Stimulated activated CD4-positive, alpha-beta T cell treated with anti-CD3 and anti-CD28 coated beads, Interleukin-1b, Interleukin-23, amount 100 ng/mL, for 1 hour (primary cell): ENCODE measurements at places on chromosomes 7 and 10.

GRCh38 chr7:91140286-91140685, 123.9 kb upstream of the FZD1 start:
- no peak for DNase-seq

DNA sequence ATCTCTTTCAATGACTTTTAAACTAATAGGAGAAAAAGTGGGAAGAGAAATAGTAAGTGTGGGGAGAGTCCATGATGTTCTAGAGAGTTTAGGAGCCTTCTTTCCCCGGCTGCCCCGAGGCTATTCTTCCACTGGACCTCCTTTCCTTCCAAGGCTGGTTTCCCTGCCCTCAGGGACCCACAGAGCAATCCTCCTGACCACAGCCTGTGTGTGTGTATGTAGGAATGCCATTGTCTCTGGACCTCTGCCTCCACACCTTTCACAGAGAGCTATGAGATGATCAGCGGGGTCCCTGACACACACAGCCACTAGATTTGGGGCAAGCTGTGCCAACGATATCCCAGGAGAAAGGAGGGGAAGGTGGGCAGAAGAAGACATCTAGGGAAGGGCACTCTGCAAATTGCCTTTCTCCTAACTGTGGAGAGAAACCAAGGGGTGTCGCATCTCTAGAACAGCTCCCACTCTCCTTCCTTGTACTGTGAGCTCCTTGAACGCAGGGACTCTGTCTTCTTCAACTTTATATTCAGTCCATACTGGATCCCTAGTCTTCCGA, 13.3 kb upstream of the CHCHD3 start:
- DNase-seq, result no peak

- DNase-seq, result peak; percentile 6
Measured at GRCh38 chr7:7944619-7945282, 23.8 kb upstream of the GLCCI1 start.

DNA sequence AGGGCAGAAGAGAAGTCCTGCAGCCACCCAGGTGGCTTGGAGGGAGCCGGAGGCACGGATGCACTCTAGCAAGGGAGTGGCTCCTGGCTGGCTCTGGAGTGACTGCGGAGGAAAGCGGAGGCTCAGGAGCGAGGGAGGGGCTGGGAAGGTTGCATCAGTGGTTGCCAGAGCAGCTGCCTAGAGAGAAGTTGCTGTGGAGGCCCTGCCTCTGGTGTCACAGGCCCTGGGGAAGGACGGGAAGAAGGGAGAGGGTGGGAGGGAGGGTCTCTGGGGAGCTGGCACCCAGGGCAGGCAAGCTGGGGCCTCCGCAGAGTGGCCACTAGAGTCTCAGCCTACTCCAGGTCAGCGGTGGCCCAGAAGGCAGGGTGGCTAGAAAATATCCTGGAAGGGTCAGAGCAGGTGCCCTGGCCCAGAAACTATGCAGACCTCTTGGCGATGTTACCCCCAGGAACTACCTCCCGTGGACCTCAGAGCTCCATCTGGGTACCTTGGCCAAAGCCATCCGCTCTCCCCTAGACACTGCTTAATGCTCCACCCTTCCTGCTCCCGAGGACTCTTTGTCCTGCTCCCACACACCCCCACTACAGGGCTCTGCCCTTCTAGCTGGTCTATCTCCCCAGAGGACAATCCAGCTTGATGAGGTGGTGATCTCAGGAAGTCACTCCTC, 164.3 kb downstream of the NRF1 start:
- DNase-seq, result no peak

- no peak for DNase-seq
Measured at GRCh38 chr10:3412646-3413045, 240.1 kb upstream of the PITRM1 start.
